NCI-H187 (cell line): ENCODE measurements at places on chromosomes 4 and X.

GRCh38 chr4:158710814-158711213 is 12.4 kb downstream of the PPID start:
- DNase-seq, result no peak

DNA sequence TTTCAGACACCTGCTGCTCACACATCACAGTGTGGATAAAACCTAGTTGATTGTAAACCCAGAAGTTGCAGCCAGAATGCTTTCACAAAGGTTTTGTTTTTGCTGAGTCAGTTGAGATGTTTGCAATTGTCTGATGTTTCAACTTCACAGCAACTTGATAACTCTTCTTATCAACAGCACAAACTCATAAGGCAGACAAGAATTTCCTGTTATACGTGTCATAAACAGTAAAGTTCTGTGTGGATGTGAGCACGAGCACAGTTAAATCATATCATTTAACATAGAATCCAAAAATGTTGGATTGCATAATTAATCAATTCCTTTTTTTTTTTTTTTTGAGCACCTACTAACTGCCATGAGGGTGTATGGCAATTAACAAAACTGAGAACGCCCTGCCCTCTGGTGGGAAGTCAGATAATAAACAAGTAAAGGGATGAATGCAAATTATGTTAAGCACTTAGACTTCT is 512.2 kb downstream of the PDHA2 start:
- no peak for DNase-seq

- peak; percentile 68 for DNase-seq
Observed at GRCh38 chrX:103687073-103687695, 685 bp upstream of the MORF4L2 start.

- DNase-seq, result peak; percentile 59
Observed at GRCh38 chr4:184347251-184348239, 126.8 kb downstream of the IRF2 start.
